ENCODE measurements at places on chromosomes 7 and 10.

- no peak for DNase-seq
Observed at GRCh38 chr7:11343818-11344413, 370.2 kb downstream of the PHF14 start.

DNA sequence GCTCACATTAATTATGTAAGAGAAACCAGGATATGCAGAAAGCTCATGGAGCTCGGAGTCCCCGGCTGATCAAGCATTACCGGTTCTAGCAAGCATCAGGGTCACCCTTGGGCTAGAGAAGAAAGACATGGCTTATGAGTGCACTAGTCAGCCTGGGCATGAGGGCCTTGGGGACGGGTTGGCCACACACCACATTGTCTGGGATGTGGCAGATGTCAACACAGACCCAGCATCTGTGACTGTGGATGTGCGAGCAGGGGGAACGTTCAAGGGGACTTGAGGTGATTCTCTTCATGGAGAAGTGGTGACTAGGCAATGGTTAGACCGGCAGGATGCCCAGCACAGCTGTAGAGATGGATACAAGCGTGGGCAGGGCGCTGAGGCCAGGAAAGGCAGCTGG, 13.7 kb downstream of the ZMIZ2 start:
- DNase-seq: no peak

- DNase-seq: no peak
Observed at GRCh38 chr10:28280652-28281051, 22.2 kb downstream of the MPP7 start.

- no peak for DNase-seq
Observed at GRCh38 chr10:99330347-99330924, 1.3 kb downstream of the CNNM1 start.

GRCh38 chr7:23247046-23247602, 549 bp downstream of the GPNMB start:
- DNase-seq: no peak

DNA sequence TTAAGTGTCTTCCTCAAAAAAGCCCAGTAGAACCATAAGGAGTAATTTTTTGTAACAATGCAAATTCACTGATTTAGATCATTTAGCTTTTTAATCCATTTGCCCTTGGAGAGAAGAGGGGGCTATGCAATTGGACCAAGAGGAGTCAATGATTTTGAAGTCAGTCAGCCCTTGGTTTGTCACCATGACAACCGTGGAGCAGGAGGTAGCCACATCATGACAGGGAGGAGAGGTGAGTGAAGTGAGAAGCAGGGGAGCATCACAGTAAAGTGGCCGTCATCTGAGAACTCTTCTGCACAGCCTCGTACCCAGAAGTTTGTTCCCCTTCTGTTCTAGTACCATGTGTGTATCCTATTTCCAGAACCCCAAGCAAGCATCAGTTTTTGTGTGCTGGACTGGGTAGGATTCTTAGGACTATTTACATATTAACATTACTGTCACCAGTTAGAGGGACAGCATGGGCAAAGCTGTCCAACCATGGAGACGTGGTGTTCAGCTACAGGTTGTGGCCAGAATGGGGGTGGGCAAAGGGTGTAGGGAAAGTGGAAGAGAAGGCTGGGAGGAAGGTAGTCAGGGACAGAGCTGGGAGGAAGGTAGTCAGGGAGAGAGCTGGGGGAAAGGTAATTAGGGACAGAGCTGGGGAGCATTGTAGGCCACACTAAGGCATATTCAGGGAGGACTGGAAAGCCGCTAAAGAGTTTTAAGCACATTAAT, 13.1 kb downstream of the UBE3C start:
- DNase-seq: no peak

DNA sequence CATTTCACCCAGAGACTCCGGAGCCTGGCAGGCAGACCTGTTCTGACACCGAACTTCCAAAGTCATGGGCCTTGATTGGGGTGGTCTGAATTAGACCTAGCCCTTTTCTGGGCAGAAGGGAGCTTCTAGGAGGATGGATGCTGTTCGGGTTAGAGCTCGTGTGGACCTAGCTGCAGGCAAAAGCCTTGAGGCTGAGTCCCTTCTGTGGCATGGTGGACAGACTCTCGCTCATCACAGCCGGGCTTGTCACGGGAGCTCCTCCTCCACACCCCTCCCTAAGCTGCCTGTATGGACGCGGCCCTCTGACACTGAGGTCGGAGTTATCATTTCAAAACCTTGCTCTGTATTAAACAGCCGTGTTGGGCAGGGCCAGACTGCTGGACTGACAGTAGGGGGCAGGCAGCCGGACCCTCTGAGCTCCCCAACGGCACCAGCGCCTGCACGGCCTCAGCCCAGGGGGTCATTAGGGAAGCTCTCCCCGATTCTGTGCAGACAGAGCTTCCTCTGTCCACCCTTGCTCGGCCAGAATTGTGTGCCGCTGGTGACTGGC, 2.2 kb downstream of the IRF5 start:
- DNase-seq: no peak

- no peak for DNase-seq
Observed at GRCh38 chr10:42809676-42810075, 27.1 kb downstream of the BMS1 start.

DNA sequence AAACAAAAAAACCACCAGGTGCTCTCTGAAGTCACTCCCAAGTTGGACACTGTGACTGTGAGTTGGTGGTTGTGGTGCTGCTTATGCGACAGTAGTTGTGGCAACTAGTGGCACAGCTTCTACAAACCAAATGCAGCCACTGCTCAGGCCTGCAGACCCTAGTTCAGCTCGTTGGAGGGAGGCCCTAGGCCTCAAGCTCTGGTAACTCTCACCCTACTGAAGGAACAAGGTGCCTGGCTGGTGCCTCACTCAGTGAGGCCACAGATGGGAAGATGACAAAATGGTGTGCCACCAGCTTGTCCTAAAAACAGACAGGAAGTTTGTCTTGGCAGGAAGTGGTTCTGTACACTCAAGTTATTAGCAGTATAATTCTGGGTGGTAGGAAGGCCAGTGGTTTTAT, 45.3 kb upstream of the RAPGEF5 start:
- DNase-seq: no peak

- DNase-seq: no peak
Observed at GRCh38 chr10:91589015-91589657, 43.7 kb downstream of the PPP1R3C start.

- DNase-seq: no peak
Observed at GRCh38 chr10:118216020-118216419, 126.1 kb downstream of the FAM204A start.

DNA sequence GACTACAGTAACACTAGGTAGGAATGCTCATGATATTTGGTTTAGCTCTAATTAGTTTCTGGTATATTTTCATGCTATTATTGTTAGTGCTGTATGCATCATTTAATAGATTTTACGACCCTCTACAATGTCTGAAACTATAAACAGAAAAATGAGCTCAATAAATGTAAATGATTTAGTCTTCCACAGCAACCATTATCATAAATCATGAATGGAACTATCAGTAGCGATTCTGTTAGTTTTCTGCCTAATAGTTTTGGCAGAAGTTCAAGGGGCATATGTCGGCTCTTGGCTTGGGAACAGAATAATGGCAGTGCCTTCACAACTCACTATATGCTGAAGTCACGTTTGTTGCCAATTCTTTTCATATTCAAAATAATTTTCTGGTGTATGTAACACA, 494.8 kb downstream of the PARD3 start:
- no peak for DNase-seq

- no peak for DNase-seq
Observed at GRCh38 chr7:131655866-131656265, 99.4 kb upstream of the PODXL start.

DNA sequence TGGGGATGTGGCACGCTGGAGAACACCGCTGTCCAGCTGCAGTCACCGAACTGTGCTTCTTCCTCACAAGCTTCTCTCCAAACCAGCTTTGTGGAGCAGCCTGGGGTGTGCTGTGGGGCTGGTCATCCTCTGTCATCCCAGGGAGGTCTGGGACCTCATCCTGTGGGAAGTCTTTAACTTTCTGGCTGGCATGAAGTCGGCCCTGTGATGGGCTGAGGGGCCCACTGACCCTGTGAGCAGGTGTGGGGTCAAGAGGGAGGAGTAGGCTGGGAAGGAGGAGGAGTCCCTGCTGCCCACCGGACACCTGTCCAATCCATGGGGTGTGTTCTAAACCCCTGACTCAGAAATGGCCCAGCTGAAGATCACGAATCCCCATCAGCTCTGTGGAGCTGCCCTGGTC, 136.2 kb upstream of the SHH start:
- no peak for DNase-seq

- no peak for DNase-seq
Observed at GRCh38 chr7:122556873-122557542, 141.9 kb downstream of the RNF133 start.

GRCh38 chr7:29194594-29195427, at the start of gene CHN2:
CHN2 (plus strand) TSS chr7:29194775.
- no peak for DNase-seq

DNA sequence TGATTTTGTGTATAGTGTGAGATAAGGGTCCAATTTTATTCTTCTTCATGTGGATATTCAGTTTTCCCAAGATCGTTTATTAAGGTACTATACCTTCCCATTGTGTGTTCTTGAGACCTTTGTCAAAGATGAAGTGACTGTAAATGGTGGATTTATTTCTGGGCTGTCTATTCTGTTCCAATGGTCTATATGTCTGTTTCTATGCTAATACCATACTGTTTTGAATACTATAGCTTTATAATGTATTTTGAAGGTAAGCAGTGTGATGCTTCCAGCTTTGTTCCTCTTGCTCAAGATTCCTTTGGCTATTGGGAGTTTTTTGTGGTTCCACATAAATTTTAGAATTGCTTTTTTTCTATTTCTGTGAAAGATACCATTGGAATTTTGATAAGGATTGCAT, 8.7 kb upstream of the VWDE start:
- no peak for DNase-seq

GRCh38 chr7:22992874-22993840, 20.8 kb downstream of the HYCC1 start:
- DNase-seq: peak; percentile 24

DNA sequence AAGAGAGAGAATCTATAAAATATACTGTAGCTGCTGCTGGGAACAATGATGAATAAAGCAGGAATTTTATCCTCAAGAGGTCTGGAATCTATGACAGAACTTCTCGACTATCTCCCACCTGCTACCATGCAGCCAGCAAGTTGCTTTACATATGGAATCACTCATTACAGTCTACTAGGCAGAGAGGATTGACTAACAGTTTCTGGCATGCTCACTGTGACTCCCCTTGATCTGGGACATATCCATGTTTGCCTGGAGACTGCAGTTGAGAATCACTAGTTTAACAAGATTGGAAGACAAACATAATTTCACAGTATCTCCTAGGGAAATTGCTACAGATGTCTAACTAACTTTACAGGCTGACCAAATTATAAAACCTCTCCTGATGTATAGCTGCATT, 13.3 kb downstream of the GPR37 start:
- DNase-seq: no peak

Measured in stimulated activated CD4-positive, alpha-beta T cell treated with anti-CD3 and anti-CD28 coated beads, Interleukin-1b, Interleukin-23, amount 100 ng/mL, for 1 hour (primary cell).